GM12878 (cell line): ENCODE measurements at places on chromosomes 1 and 21.

DNA sequence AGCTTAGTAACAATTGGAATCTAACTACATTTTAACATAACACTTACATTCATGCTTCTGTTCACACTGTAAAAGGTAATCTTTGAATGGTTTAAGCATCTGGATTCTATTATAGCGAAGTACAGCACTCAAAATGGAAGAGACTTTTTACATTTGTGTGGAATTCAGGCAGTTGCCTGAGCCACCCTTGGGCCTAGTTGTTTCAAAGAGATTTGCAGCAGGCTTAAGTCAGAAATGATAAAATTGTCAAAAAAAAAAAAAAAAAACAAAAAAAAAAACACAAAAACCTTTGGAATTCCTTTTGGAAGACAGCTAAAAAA lies 199.9 kb downstream of the LYPLAL1 start:
- no peaks in the 10 kb centered on the region for H3K27me3 ChIP-seq
- no peak for DNase-seq
- no peaks in the 10 kb centered on the region for H3K4me1 ChIP-seq
- no peak overlapping the region for H3K27ac ChIP-seq
- H3K36me3 ChIP-seq: no peaks in the 10 kb centered on the region
- H3K4me3 ChIP-seq: no peak overlapping the region

GRCh38 chr1:44507490-44508396 lies 102.7 kb downstream of the RNF220 start:
- H3K27me3 ChIP-seq: no peaks in the 10 kb centered on the region; the same call in 1 of the 2 replicates
- H3K27ac ChIP-seq: no peak overlapping the region
- H3K4me1 ChIP-seq: no peaks in the 10 kb centered on the region

GRCh38 chr1:44810101-44810761 lies 1.9 kb downstream of the BTBD19 start:
- H3K27ac ChIP-seq: peak overlapping the region; percentile 95
- H3K27me3 ChIP-seq: no peaks in the 10 kb centered on the region
- H3K4me1 ChIP-seq: peaks cover 52% of the 10 kb centered on the region
- no peak overlapping the region for H3K4me3 ChIP-seq

DNA sequence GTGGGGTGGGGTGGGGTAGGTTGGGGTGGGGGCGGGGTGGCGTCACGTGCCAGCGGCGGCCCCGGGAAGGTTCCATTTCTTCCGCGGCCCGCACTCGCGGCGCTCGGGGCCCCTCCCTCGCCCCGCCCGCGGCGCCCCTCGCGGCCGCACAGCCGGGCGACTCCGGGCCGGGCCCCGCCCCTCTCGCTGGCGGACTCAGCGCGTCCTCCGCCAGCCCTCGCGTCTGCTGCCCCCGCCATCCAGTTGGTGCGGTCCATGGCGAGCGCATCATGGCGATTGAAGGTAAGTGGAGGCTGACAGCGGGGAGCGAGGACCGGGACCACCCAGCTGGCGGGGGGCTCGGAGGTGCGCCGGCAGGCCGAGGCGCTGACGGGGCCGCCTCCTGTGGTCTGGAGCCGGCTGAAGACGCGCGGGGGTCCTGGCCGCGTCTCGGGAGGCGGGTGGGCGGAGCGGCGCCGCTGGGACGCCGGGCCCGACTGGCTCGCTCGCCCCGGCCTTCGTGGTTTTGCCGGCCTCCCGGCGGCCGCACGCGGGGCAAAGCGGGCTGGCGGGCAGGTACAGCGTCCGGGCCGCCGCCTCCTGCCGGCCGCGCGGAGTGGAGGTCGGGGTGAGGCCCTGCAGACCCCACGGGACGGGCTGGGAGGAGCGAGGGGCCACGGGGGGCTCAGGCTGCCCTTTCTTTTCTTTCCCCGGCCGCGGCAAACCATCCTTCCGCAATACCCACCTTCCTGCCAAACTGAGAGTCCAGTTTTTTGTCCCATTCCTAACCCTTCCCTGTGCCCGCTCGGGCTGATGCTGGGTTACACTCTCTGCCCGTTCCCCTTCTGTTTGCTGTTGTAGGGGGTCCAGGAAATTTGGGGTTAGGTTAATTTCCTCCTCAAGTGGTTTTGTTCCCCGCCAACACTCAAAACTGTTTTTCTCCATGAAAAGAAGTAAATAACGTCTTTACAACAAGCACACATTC lies at the start of gene SYT14:
SYT14 (plus strand) TSS at position 222 of the 964 bp plus-strand sequence; CDS start at position 270, 48 bp downstream.
- no peaks in the 10 kb centered on the region for H3K4me1 ChIP-seq
- no peaks in the 10 kb centered on the region for H3K36me3 ChIP-seq
- no peaks in the 10 kb centered on the region; the same call in 1 of the 2 replicates for H3K27me3 ChIP-seq
- no peak within 1 kb of the TSS for H3K27ac ChIP-seq

- H3K27ac ChIP-seq: no peak overlapping the region
- no peaks in the 10 kb centered on the region for H3K4me1 ChIP-seq
- no peaks in the 10 kb centered on the region for H3K36me3 ChIP-seq
- DNase-seq: no peak
- no peaks in the 10 kb centered on the region for H3K27me3 ChIP-seq
Observed at GRCh38 chr1:195872376-195872775, 735.9 kb downstream of the KCNT2 start.

DNA sequence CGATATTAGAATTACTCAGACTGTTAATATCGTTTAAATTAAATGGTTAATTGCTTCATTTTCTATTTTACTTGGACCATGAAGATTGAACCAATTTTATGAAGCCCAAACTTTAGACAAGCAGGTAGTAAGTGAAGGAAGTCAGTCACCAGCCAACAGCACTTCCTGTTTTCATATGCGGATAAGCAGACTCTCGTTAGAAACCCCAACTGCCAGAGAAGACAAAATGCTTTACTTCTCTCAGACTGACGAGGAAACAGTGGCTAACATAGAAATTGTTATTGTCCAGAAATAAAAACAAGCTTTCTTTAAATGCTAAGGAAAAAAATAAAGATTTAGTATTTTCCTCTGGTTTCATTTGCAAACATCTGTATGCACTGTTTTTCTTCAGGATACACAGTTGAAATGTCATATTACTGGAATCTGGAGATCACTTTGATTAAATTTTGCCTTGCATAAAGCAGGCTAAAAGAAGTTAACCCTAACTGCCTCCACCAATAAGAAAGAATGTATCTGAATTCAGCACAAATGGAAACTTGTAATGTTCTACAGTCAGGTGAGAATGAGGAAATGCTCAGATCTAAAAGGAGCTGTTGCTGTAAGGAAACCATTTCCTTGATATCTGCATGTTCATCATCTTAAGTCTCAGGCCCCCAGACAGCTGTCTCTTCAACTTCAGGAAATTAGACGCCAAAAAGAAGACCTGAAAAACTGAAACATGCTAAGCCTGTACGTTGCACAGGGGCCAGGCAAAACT lies 129.8 kb upstream of the SAMSN1 start:
- H3K4me3 ChIP-seq: peak overlapping the region; percentile 48; the same call in 1 of the 2 replicates
- H3K27ac ChIP-seq: peak overlapping the region; percentile 79
- no peaks in the 10 kb centered on the region for H3K27me3 ChIP-seq
- peaks cover 26% of the 10 kb centered on the region for H3K4me1 ChIP-seq
- H3K36me3 ChIP-seq: no peaks in the 10 kb centered on the region

DNA sequence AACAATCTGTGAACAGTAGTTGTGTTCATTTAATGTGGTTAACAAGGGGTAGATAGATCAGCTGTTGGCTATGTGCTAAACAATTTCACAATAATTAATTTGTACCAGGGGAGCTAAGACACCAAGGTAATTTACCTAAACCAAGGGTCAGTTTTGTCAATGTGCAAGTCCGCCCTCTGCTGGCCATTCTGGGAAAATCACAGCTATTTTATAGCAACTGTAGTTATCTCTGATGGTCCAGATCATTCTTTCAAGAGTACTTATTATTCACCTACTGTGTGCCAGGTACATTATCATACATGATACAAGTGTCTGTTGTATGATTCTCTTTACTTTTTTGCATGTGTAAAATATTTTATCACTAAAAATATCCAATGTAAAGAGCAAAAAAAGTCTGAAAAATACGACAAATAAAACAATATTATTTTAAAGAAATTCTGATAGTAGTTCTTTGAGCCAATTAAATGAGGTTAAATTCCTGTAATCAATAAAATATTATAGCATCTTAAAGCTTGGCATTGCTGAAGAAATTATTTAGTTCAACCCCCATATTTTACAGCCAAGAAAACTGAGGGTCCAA lies 312.3 kb upstream of the FAM78B start:
- H3K27me3 ChIP-seq: no peaks in the 10 kb centered on the region
- no peak overlapping the region for H3K27ac ChIP-seq
- H3K4me3 ChIP-seq: no peak overlapping the region

DNA sequence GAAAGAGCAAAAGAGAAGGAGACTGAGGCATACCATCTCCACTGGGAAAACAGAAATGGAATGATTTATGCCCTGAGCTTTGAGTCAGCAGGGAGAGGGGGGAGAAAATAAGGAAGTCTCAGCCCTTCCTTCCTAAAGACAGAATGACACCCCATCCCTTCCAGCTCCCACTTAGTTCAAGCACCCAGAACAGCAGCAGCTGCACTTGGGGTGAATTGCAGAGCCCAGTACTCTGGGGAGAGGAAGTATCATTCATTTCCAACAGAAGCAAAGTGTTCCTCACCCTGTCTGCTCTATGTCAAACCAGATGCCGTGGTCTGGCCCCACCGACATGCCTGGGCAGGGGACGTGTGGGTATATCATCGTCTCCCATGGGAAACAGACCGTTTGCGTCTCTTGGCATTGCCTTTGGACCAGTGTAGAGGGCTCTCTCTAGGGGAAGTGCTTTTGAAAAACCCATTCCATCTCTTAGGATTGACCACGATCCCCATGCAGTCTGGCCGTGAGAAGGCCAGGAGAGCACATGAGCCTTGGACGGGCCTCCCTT lies 1.1 kb upstream of the KCNJ15 start:
- no peak overlapping the region for H3K4me3 ChIP-seq
- H3K36me3 ChIP-seq: no peaks in the 10 kb centered on the region
- DNase-seq: no peak
- no peak overlapping the region for H3K27ac ChIP-seq

- H3K27ac ChIP-seq: no peak overlapping the region
- H3K4me3 ChIP-seq: no peak overlapping the region
- H3K36me3 ChIP-seq: no peaks in the 10 kb centered on the region
- DNase-seq: no peak
Observed at GRCh38 chr1:170617591-170618330, 46.2 kb upstream of the PRRX1 start.

DNA sequence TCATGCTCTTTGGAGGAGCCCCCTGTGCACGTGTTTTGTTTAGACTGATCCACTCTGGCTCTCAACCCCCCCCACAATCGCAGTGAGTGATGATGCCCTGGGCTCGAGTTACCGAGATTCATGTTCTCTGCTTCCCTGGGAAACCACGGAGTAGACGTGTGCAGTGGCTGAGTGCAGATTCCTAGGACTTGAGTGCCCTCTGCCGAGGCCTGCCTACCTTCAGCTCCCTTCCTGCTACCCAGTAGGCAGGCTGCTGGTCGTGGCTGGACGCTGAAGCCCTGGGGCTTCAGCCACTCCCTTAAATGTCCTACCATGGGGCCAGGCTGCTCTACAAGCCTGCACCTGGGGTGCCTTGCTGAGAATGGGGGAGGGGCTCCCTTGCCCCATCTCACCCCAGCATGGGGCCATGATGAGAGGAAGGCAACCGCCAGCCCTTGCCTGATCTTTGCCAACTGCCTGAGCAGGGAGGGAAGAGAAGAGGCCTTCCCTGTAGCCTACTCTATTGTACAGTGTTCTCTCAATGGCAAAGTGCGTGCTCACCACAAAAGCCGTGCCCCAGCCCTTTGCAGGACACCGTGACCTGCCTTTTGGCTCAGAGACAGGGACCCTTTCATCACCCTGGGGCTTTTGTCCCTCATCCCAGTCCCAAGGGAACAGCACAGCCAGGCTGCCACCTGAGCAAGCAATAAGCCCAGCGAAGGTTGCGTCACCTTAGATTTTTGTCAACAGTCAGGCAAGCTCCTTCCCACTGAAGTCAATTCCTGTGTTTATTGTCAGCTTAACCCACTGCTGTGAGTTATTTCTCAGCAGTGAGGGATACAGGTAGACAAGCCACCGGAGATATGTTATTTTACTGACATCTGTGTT lies 4.1 kb upstream of the GRIK3 start:
- no peak for DNase-seq
- no peaks in the 10 kb centered on the region for H3K4me1 ChIP-seq
- H3K36me3 ChIP-seq: no peaks in the 10 kb centered on the region
- no peak overlapping the region for H3K4me3 ChIP-seq
- peaks cover 3% of the 10 kb centered on the region; the same call in 1 of the 2 replicates for H3K27me3 ChIP-seq
- H3K27ac ChIP-seq: no peak overlapping the region

DNA sequence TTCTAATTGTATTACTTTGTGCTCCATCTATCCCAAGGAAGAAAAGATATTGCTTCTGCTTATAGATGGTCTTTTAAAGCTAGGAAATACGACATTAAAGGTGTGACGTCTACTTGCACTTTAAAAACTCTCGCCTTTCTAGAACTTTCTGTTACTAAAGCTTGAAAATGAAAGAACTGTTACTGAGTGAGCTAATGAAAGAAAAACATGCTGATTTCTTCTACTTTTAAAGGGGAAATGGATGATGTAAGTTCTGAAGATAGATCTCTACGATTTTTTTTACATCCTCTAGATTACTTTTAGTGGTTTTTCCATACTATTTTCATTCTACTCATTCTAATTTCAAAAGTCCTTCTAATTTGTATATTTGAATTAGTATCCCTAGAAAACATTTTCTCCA lies 387.5 kb downstream of the USP25 start:
- no peak overlapping the region for H3K4me3 ChIP-seq
- H3K4me1 ChIP-seq: no peaks in the 10 kb centered on the region
- no peaks in the 10 kb centered on the region for H3K27me3 ChIP-seq

- H3K4me1 ChIP-seq: no peaks in the 10 kb centered on the region
- H3K27ac ChIP-seq: no peak overlapping the region
- no peaks in the 10 kb centered on the region for H3K27me3 ChIP-seq
- no peak for DNase-seq
- no peaks in the 10 kb centered on the region for H3K36me3 ChIP-seq
Observed at GRCh38 chr1:221606256-221606655, 135.6 kb downstream of the DUSP10 start.

DNA sequence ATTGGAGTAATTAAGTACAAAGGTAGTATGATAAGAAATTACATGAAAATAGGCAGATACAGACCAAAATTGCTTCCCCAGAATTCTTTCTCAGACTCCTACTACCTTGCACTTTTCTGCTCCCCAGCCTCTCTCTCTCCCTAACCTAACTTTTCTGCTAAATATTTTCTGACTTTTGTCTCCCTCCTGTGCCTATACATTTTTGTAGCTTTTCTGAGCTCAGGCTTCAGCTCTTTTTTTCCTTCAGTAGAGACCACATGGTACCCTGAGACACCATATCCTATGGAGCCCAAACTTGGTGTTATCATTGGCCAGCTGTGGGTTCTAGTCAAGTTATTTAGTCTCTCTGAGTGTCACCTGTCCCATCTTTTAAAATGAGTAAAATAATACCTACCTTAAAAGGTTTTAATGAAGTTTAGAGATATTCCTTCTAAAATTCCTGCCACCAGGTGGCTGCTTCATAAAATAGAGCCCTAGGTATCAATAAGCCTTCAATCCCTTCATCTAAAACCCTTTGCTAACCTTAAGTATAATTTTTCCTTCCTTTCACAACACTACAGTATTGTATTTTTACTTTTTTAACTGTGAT lies 237.6 kb upstream of the DUSP10 start:
- no peaks in the 10 kb centered on the region for H3K27me3 ChIP-seq
- no peak overlapping the region for H3K4me3 ChIP-seq
- no peaks in the 10 kb centered on the region for H3K36me3 ChIP-seq
- H3K4me1 ChIP-seq: no peaks in the 10 kb centered on the region
- H3K27ac ChIP-seq: no peak overlapping the region
- no peak for DNase-seq
